Ecto neural progenitor cell (in vitro differentiated cells): ENCODE measurements at places on chromosomes 11 and 22.

GRCh38 chr22:49312601-49313000 lies 515.1 kb downstream of the BRD1 start:
- DNase-seq: peak; percentile 10

DNA sequence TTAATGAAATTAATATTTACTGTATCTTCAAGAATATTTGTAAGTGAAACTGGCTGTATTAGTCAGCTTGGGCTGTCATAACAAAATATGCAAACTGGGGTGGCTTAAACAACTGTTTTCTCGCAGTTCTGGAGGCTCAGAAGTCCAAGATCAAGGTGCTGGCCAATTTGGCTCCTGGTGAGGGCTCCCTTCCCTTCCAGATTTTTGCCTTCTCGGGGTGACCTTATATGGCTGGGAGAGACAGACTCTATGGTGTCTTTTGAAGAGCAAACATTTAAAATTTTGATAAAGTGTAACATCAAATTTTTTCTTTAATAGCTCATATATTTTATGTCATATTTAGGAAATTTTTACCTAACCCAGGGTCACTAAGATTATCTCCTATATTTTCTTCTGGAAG lies 30.2 kb downstream of the CSTPP1 start:
- no peak for DNase-seq

GRCh38 chr11:112793416-112793815 lies 167.8 kb upstream of the NCAM1 start:
- no peak for DNase-seq

DNA sequence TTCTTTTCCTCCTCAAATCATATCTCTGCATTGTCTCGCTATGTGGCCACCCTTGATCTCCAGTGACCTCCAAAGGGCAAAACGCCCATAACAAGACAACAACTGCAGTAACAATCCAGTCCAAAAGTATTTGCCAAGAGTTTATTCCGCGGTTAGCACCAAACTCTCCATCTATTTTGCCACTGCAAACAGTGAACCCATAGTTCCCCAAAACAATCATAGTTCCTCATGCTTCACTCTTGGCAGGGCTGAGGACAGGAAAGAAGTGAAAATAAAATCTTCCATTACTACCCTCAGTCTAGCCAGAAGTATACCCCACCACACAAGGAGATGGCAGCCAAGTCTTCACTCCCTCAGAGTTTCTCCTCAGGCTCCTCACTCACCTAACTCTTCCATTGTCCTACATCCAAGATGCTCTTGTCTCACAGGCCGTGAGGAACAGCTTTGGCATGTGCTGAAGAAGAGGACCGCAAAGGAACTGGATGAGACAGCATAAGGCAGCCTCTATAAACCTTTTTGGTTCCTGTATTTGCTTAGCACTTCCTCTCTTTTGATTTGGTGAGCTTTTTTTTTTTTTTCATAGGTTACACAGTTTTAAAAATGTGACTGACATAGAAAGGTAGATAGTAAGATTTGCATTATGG lies at the start of gene LPXN:
Gene LPXN (minus strand): TSS at position 480 of the 644 bp plus-strand sequence. CDS start 84 bp downstream, at position 396.
- DNase-seq: no peak

DNA sequence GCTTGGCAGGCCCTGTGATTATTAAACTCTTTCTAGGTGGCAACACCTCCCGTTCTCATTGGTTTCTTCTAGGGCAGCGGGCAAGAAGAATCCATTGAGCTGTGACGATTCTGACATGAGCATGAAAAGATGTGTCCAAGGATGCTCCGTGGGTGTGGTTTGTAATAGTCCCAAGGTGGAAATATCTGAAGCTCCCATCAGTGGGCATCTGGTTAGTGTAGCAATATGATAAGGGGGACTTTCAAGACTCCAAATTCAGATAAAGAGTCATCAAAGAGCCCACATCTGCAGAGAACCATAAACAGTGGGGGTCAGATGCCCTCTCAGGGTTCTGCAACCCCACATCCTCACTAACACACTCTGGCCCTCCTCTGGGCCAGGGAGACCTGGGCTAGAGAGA lies 42.6 kb downstream of the TST start:
- DNase-seq: no peak

GRCh38 chr11:94597896-94598295 lies 30.7 kb downstream of the PIWIL4 start:
- no peak for DNase-seq

DNA sequence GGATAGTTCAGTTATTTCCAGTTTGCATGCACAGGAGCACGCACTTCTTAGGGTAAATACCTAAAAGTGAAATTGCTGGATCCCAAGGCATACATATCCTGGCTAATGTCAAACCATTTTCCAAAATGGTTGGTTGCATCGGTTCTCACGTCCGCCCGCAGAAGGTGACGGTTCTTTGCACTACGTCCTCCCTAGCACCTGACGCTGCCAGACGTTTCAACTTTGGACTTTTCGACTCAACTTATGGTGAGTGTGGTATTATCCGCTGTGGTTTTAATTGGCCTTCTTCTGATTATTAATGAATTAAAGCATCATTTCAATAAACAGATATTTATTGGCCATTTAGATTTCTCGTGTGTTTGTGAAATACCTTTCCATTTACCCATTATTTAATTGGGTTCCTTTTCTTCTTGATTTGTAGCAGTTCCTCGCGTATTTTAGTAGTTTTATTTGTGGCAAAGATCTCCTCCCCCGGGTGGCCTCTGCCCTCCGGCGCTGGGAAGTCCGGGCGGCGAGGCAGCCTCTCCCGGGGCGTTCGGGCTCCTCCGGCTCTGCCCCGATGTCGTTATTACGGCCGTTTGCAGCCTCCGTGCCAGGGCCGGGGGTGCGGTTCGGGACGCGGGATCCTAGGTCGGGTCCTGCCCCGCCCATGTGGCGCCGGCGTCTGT lies at the start of gene JHY:
Gene JHY (plus strand): TSS at position 571 of the 668 bp plus-strand sequence. CDS start 3,091 bp downstream, outside the sequence.
- DNase-seq: no peak

- DNase-seq: no peak
Observed at GRCh38 chr11:98495016-98495415, 525.7 kb upstream of the CNTN5 start.

- DNase-seq: no peak
Observed at GRCh38 chr11:130160498-130161155, 1.0 kb downstream of the ST14 start.

DNA sequence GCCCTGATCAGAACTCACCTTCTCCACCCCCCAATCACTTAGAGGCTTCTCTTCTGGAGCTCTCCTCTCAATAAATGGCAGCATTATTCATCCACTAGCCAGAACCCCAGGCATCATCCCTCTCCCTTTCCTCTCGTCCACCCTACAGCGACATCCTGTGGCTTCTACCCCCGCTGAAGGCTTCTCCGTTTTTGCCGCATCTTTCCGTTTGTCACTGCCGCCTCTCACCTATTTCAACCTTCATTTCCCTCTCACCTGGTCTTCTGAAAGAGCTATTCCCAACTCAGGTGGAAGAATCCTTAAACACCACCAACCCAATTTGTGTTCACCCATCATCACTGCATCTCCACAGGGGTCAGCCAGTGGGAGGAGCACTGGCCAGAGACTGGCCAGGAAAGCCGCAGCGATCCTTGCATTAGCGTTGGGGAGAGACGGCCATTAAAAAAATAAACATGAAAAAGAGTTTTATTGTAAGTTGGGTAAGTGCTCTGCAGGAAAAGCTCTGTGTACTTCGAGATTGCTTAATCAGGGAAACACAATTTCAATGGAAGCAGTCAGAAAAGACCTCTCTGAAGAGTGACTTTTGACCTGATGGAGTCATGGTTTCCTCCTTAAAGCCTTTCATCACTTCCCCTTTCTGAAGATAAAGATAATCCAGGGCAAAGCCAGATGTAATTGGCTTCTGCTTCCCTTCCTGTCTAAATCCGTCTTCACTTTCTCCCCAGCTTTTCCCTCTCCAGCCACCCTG lies 36.7 kb downstream of the SPATA19 start:
- peak; percentile 36 for DNase-seq

DNA sequence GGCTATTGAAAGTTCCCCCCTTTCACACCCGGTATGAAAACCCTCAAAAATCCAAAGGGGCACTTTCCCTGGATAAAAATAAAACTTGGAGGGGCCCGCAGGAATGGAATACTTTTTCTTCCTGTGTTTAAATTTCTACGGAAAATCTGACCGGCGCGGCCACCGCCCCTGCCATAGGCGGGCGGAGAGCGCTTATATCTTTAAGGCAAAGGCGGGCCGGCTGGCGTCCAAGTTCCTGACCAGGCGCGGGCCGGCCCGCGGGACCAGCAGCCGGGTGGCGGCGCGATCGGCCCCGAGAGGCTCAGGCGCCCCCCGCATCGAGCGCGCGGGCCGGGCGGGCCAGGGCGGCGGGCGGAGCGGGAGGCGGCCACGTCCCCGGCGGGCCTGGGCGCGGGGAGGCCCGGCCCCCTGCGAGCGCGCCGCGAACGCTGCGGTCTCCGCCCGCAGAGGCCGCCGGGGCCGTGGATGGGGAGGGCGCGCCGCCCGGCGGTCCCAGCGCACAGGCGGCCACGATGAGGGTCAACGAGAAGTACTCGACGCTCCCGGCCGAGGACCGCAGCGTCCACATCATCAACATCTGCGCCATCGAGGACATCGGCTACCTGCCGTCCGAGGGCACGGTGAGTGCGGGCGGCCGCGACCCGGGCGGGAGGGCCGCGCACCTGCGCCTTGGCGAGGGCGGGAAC lies at the start of gene ANO1:
Gene ANO1 (plus strand): TSS at position 223 of the 686 bp plus-strand sequence. CDS start 290 bp downstream, at position 513.
- DNase-seq: no peak

DNA sequence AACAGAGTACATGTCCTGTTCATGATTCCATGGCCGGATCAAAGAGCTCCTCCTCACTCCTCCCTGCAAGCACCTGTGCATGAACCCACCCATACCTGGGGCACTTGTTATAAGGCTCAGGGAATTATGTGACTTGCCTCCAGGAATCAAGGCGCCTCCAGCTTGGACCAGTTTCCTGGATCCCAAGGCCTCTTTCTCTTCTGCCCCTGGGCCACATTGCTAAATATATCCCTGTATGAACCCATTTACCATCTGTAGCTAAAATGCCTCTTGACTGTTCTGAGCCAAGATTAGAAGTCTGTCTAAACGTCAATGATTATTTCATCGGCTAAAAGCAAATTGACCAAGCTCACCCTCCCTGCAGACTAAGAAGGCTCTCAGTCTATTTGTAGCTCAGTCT lies 135.6 kb downstream of the KIRREL3 start:
- no peak for DNase-seq

DNA sequence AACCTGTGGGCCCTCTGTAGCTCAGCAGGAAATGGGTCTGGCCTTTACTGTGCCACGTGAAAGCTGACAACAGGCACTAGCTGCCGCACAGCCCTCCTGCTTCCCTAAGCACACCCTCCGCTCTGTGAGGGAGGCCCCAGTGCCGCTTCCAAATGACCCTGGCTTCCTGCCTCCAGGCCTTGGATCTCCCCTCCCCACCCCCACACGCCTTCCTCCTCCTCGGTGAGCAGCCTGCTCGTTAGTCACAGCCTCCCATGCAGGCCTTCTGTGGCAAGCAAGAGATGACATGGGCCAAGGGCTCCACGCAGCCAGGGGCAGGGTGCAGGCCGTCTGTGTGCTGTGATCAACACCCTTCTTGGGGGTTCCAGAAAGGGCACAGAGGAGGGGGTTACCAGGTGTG lies 15.3 kb upstream of the RASL10A start:
- no peak for DNase-seq

DNA sequence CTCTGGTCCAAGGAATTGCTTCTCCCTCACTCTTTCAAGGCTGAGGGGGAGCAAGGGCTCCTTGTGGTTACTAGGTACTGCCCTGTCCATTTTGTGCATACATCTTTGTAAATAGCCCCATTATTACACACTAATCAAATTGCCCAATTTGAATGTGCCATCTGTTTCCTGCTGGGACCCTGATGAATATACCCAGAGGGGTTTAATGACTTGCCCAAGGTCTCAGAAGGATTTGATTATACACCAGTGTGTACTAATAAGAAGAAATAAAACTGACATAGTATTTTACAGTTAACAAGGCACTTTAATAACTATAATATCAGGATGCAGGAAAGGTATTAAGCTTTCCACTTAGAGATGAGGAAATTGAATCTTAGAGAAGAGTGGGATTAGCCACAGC lies 64.6 kb upstream of the PTPRJ start:
- no peak for DNase-seq

DNA sequence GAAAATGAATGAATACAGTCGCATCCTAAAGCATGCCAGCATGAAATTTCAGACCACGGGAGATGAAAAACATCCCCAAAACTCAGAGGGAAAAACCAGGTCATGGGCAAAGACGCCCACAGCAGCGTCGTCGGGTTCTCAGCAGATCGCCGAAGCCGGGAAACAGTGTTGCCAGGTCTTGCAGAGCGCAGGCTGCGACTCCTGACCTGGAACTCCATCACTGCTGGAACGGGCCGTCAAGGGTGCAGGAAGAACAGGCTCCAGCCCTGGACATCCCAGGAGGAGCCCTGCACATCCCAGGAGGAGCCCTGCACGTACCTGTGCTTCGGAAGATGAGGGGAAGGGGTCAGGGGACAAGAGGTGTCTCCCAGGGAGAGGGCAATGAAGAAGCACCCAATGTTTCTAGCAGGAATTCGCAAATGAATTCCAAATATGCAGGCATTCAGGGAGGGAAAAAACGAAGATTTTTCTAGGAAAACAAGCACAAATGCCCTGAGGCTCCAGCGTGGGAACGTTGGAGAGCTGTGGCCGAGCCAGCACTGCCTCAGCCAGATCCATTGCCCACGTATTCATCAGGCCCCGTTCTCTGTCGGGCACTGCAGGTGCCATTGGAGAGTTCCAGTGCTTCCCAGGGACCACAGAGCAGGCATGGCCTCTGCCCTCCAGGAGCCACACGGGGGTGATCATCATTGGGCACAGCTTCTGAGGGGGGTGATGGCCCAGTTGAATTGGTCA lies 1110.4 kb downstream of the BRD1 start:
- no peak for DNase-seq

- peak; percentile 73 for DNase-seq
Observed at GRCh38 chr11:63490551-63491239, at the start of gene PLAAT5. Gene PLAAT5, minus strand, starts transcription at chr11:63491167. Its CDS starts 133 bp downstream, at chr11:63491034.

DNA sequence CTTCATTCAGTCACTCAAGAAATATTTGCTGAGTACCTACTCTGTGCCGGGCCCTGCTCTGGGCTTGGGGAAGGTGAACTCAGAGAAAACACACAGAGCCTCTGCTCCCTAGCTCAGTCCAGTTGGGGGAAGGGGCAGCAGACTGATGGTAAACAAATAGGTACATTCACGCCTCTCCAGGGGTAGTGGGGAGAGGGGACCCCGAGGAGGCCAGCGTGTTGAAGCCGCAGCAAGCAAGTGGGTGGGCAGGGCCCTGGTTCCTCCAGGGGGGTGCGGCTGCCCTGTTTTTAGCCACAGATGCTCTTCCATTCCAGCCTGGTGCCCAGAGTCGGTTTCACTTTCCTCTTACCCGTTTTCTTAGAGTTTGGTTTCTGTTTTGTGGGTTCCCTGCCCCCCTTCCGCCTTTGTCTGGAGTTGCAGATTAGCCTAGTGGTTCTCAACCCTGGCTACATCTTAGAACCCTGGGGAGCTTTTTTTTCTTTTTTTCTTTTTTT lies 8.7 kb downstream of the DRAP1 start:
- DNase-seq: no peak
